ENCODE measurements at places on chromosomes 11 and 22.

DNA sequence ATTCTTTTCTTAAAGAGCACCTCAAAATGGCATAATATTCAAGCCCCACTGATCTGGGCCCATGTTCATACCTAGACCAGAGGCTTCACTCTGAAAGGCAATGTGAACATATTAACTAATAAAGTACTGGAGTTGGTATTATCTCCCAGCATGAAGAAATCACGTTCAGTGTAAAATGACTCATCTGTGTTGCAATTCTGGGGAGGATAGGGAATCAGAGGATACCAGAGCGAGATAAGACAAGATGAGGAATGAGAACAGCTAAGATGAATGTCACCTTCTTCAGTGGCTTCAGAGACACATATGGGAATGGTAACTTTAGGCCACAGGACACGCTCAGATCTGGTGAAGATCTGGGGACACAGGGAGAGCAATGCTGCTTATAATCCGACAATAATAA lies 121.1 kb downstream of the NTM start:
- DNase-seq, result no peak

GRCh38 chr22:16967453-16968217 lies 40.4 kb downstream of the GAB4 start:
- DNase-seq, result no peak

- no peak for DNase-seq
These were observed 16.9 kb upstream of the SIK2 start for GRCh38 chr11:111585371-111585770.

DNA sequence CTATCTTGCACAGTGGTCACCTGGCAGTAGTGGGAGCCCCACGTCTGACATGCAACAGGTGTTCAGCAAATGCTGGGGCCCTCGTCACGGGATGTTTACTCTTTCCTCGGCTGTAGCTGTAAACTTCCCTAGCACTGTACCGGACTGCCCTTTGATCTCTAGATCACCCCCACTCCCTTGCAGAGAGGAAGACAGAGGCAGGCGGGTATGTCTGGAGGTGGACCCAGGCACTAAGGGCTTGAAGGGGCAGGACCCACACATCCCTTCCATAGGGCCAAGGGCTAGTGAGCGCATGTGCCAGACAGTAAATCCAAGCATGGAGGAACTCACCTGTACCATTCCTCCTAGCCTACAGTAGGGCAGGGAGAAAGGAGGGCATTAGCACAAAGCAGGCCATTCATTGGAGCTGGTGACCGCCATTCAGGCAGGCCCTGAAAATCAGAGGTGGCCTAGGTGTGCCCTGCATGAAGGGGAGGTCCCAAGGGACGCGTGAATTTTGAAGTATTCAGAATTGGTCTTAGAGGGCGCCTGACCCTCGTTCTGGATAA lies 1.9 kb upstream of the SMTN start:
- no peak for DNase-seq

DNA sequence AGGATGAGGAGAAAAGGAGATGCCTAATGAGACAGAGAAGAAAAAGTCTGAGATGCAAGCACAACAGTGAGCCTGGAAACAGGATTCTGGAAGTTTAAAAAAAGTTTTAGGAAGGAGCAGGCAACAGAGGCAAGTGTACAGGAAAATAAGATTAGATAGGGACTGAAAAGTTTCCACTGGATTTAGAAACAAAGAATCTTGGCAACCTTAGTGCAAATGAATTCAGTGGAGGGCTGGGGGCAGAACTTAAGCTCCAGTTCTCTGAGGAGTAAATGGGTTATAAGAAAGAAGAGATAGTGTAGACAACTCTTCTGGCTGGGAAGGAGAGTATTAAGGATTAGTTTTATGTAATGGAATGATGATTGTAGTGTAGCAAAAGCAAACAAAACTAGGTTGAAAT lies 628.8 kb upstream of the CCDC90B start:
- DNase-seq, result no peak

DNA sequence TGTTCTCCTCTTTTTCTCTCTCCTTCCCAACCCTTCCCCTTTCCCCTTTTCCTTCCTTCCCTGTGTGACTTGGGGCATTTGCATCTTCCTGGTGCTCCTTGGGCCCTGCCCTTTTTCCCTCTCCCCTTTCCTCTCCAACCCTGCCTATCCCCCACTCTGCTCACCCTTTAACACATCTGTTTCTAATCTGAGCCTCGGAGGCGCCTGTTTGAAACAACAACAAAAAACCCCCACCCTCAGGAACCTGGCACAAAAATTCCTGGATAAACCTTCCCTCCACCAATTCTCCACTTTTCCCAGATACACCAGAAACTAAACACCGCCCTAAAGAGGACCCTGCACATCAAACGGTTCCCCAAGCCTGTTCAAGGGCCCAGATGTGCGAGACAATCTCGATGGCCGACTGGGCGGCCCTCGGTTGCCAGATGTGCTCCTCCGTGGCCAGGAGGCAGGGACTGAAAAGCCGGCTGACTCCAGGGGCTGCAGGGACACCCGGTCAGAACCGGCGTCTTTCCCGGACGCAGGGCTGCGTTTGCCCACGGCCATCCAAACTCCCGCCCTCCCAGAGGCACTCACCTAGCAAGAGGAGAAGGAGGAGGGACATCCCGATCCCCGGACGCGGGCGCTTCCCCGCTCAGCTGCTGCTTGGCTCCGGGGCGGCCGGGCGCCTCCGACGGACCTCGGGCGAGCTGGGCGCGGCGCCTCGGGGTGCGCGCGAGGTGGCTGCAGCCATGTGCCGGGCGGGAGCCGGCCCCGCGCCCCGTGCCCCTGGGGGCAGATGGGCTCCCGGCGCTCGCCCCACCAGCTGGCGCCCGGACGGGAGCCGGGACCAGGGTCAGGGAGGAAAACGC lies 486 bp downstream of the CLMP start:
- DNase-seq, result no peak

- no peak for DNase-seq
These were observed 29.2 kb upstream of the SCN3B start for GRCh38 chr11:123683428-123684170.

- no peak for DNase-seq
These were observed 8.8 kb upstream of the RPL3 start for GRCh38 chr22:39327995-39328754.

- no peak for DNase-seq
These were observed 16.8 kb downstream of the ADAMTS15 start for GRCh38 chr11:130465263-130465662.

DNA sequence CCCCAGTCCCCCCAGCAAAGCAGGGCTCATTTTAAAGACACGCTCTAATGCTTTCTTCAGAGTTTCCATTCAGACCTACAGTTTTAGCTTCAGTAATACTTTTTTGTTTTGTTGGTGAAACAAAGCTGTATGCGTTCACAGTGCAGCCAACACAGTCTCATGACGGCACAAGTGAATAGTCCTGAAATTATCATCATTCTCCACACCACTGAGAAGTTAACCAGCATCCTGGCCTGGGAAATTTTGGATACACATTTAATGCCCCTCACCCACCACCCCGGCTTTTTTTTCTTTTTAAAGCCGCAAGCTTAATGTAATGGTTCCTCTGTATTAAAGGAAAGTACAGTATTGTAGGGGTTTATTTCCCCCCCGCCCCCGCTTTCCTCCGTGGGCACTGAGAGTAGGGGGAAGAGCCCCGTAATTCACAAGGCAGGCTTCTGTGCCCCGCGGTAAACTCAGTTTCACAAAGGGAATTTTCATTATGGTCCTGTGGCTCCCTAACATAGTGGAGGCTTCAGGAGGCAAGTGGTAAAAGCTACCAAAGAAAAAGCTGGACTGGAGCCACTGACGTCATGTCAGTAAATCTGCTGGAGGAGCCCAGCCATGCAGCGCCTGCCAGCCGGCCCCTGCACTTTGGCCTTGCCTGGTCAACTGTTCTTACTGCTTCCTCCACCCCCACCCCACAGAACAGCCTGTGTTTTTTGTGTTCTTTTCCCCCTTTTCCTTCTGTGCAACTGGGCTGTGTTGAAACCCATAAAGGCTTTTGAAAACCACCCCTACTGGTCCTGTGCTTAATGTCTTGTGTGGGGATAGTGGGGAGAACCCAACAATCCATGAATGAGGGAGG lies 18.2 kb downstream of the TEAD1 start:
- peak; percentile 26 for DNase-seq

GRCh38 chr11:33802194-33802950 lies 28.1 kb upstream of the FBXO3 start:
- DNase-seq, result peak; percentile 4

GRCh38 chr22:45703758-45704157 lies 32.1 kb downstream of the ATXN10 start:
- no peak for DNase-seq

DNA sequence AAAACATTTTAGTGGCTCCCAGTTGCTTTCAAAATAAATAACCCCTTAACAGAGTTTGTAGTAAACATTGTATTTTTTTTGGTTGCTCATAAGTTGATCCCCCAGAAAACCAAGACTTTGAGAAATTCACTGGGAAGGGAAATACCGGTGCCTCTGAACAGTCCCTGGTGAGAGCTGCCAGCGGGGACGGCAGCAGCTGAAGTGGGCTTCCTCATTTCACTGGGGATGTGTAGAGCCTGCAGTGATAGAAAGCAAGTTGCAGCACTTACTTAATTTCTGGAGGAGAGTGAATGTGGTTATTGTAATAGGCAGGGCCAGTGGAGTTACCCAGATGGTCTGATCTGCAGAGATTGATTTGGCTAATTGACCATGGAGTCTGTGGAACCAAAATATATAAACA lies 18.6 kb upstream of the MCHR1 start:
- no peak for DNase-seq

DNA sequence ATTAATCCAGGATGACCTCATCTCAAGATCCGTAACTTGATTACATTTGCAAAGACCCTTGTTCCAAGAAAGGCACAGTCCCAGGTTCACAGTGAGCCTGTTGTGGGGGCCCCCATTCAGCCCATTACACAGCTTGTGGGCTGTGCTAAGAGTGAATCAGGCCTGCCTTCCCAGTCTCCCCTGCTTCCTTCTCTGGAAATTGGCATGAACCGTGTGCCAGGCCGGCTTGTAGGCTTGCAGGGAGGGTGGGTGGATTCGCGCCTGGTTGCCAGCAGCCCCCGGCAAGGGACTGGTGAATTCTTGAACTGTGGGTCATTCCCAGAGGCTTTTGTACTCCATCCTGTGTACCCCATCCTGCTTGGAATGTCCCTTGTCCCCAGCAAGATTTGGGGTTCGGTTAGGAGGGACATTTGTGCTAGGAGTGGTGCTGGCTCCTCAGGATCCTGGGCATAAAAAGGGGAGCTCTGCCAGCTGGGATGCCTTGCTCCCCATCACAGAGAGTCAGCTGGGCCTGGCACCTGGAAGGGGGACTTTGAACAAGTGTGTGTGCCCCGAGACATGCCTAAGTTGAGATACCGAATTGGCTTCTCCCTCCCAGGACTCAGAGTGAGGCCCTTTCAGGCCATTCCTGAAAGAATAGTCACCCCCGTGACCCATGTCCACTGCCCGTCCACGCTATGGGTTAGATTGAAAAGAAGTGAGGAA lies 818.2 kb downstream of the BRD1 start:
- DNase-seq, result no peak

- no peak for DNase-seq
These were observed 41.6 kb upstream of the UCP3 start for GRCh38 chr11:74050465-74050864.

DNA sequence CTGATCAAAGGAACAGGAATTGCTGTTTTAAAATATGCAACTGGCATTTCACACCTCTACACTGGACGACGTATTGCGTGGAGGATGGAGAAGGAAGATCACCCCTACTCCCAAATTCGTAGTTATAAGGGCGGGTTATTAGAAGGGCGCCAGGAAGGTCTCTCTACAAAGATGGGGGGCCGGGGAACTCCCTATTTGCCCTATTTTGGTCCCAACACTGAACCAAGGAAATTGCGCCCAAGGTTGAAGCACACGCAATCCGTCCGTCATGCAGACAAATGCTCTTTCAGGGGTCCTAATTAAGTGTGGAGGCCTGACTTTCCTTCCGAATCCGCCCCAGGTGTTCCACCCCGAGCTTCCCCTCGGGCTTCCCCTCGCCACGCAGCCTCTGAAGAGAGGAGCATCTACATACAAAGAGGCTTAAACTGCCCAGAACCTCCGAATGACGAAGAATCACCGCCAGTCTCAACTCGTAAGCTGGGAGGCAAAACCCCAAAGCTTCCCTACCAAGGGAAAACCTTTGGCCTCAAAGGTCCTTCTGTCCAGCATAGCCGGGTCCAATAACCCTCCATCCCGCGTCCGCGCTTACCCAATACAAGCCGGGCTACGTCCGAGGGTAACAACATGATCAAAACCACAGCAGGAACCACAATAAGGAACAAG lies 396 bp downstream of the NPAT start:
- DNase-seq, result no peak

DNA sequence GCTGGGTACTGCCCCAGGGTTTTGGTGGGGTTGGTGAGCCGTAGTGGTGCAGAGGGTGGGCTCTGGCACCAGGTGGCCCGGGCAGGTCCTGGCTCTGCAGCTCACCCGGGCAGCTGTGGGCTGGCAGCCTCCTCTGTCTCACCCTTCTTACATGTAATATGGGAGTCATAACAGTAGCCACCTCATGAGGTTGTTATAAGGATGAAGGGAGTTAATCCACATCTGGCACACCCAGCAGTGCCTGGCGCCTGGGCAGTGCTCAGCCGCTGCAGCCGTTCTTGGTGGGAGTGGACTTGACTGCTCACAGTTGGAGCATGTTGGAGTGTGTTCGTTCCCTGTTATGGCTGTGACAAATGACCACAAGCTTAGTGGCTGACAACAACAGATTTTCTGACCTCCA lies 28.7 kb downstream of the IGHMBP2 start:
- DNase-seq, result no peak

DNA sequence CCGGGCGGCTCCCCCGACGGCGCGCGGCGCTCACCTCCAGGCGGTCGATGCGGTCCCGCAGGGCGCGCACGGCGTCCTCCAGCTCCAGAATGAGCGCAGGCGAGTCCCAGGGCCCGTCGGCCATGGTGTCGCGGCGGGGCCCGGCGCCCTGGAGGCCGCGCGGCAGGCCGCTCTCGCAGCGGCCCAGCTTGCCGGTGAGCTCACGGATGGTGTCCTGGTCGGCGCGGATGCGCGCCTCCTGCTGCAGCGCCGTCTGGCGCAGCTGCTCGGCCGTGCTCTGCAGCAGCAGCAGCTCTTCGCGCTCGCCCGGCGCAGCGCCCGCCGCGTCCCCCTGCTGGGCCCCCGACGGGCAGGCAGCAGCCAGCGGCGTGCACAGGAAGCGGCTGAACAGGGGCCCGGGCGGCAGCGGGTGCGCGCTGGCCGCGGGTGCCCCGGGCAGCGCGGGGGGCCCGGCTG lies 599 bp downstream of the NPTXR start:
- peak; percentile 49 for DNase-seq

- no peak for DNase-seq
These were observed 21.4 kb downstream of the TUB start for GRCh38 chr11:8102296-8102915.

GRCh38 chr22:36081023-36081431 lies 52.4 kb upstream of the RBFOX2 start:
- DNase-seq, result no peak

- DNase-seq, result no peak
These were observed 586.8 kb downstream of the NTM start for GRCh38 chr11:131957201-131957600.

Measured in hippocampal formation (tissue), 2 donors.